ENCODE measurements at places on chromosomes 1 and 21.
A peak's percentile ranks its signal among the peaks of the same experiment; 100 is the strongest.

GRCh38 chr1:93784538-93784937 is 94.5 kb downstream of the DNTTIP2 start:
- no peak for DNase-seq

- no peak for DNase-seq
Measured at GRCh38 chr1:65068202-65069010, 79.6 kb upstream of the AK4 start.

GRCh38 chr1:204262506-204263253 is 48.9 kb upstream of the GOLT1A start:
- DNase-seq, result no peak

DNA sequence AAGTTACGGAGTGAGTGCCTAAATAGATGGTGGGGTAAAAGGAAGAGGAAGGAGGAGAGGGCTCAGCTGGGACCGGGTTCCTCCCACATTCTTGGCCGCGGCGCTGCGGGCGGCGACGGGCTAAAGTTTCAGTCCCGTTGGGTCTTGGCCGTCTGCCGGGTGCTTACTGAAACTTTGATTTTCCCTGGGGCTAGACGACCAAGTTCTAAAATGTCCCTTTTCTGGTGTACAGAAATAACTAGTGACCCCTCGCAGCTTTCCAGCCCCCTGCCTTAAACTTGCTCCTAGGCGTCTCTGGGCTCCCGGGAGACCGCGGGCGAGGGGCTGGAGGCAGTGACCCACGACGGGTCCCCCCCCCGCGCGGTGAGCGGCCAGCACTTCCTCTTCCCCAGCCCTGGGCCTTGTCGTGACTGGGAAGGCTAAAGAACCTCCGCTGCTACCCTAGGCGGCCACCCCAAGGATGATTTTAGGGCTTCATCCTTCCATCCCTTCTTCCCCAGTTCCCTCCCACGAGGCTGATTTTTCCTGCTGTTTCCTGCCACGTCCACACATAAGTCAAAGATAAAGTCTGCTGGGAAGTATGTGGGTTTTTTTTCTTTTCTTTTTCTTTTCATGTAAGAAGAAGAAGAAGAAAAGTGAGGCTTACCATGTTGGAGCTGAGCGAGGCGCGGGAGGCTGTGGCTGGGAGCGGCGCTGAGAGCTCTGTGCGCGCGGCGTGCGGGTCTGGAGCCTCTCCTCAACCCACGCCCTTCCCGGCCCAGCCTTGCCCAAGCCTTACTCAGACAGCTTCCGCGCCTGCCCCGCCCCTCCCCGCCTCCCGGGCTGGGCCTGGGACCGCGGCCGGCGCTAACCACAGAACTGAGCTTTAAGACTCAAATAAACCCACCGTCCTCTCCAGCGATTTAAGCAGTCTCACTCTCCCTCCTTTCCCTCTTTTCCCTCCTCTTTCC is at the start of gene S100A11:
S100A11 (minus strand) TSS at position 738 of the 950 bp plus-strand sequence; CDS start at position 649, 89 bp downstream.
- peak; percentile 80 for DNase-seq

DNA sequence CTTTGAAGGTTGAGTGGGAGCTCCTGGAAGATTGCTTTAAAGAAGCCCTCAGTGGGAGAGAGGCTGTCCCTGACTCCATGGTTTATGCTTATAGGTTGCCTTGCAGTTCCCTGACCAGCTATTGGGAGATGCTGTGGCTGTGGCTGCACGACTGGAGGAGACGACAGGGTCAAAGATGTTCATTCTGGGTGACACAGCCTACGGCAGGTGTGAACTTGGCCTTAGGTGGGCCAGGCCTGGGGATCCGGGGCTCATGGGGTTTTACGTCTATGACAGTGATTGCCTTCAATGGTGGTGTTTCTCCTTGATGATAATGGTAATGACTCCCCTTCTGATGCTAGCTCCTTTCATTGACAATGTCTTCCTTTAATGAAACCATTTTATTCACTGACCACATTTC is 692 bp downstream of the DPH2 start:
- DNase-seq, result no peak

- DNase-seq, result no peak
Measured at GRCh38 chr1:17420391-17420918, 19.0 kb downstream of the RCC2 start.
